Sciatic nerve (tissue), 2 donors: ENCODE measurements at places on chromosomes 2 and 18. TPM values are rescaled to one million over a fixed set of nuclear protein-coding genes. Genes with fewer than 3 reads are reported as not detected.

GRCh38 chr2:132774189-132774588, 104.2 kb upstream of the LYPD1 start:
- no peak for DNase-seq

- no peak for DNase-seq
Observed at GRCh38 chr2:216774180-216774579, 78.8 kb upstream of the IGFBP5 start.

Gene GPR39
- 0.31 TPM for total RNA-seq

Gene RGPD4
- total RNA-seq: 0.40 TPM

Gene RESP18
- total RNA-seq: not detected
